ENCODE measurements at places on chromosomes 11 and 22.

GRCh38 chr11:69878927-69879728 is 59.9 kb upstream of the FGF3 start:
- DNase-seq, result no peak

DNA sequence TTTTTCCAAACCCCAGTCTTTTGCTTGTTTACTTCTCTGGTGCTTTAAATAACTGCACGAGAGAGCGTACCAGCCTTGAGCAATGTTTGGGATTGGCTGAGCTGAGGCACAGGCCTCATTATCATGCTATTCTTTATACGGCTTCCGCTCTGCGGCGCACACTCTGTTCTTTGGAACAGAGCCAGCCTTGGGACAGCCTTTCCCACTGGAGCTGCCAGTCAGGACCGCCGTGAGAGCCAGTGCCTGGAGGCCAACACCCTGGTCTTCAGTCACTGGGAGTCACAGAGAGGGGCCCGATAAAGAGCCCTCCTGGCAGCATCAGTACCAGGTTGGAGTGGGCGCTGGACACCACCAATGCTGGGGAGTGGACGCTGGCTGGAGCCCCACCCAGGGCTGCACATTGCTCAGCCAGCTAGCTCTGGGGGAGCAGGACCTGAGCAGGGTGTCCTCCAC is 125.6 kb downstream of the BCR start:
- DNase-seq, result no peak

- DNase-seq, result no peak
Observed at GRCh38 chr11:116871248-116871647, 33.8 kb upstream of the APOA1 start.

DNA sequence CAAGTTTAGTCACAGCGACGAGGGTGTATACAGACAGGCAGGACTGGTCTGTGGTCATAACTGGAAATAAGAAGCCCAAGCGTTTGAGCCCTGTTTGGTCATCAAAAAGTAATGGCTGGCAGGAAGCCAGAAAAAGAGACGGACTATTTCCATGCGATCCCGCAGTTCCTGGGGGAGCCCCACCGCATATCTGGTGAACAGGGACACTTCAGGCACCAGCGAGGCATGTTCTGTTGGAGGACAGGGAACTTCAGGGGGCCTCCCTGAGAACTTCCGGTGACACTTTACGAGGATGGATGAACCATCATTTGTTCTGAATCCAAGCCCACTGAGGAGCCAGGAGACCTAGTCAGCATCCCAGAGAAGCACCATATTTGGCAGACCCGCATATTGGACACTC is 29.7 kb upstream of the TRIM29 start:
- no peak for DNase-seq

- DNase-seq, result no peak
Observed at GRCh38 chr11:131601586-131601985, 231.2 kb downstream of the NTM start.

DNA sequence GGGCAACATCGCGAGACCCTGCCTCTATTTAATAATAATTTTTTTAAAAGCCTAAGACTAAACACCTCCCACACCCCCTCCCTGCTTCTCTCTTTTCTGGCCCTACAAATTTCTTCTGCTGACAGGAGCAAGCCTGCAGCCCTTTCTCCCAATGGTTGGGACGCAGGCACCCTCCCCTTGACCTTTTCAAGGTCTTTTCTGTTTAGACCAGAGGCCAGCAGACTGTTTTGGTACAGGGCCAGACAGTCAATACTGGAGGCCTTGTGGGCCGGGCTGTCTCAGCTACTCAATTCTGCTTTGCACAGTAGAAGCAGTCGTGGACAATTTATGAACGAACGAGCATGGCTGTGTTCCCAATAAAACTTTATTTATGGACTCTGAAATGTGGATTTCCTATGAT is 92.3 kb downstream of the SCN3B start:
- DNase-seq, result no peak

- DNase-seq, result no peak
Observed at GRCh38 chr22:17245341-17245740, 26.1 kb upstream of the ADA2 start.
